ENCODE measurements at places on chromosomes 1 and 21.

- peak; percentile 47 for DNase-seq
Observed at GRCh38 chr1:155091071-155092051, 12.7 kb downstream of the EFNA3 start.

GRCh38 chr1:2330519-2331199, 60.7 kb downstream of the MORN1 start:
- no peak for DNase-seq

- no peak for DNase-seq
Observed at GRCh38 chr1:59408608-59409240, 111.8 kb downstream of the FGGY start.

DNA sequence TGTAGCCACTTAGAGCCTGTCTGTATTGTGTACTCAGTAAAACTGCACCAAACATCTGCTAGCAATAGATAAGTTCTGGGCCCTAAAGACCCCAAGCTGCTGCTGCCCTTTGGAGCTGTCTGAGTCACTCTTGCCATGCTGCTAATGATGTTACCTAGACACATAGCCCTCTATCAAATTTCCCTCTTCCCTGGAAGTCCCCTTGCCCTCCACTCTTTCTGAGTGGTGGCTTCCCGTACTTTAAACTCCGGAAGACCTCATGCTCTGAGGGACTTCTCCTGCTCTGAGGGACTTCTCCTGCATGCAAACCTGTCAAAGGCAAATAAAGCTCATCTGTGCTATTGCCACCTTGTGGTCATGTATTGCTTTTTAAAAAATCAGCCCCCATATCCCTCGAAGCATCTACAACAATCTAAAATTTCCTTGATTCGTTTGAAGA, 34.0 kb downstream of the FH start:
- DNase-seq, result peak; percentile 14

GRCh38 chr1:229845410-229846138, 219.5 kb downstream of the URB2 start:
- no peak for DNase-seq

DNA sequence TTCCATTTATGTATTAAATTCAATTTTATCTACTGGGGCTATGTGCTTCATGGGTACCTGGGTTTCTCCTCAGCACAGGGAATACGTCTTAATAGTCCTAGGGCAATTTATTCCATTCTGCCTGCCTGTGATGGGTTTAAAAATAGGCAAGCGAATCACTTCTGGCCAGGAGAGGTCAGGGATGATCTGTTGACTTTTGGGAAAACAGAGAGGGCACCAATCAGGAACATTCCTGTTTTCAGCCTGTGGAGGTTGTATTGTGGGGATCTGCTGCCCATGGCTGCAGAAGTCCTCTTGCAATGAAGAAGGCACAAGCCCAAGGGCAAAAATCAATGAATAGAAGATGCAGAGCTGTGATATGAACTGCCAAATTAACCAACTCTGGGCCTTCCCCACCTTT, 303.1 kb downstream of the CTH start:
- DNase-seq, result no peak

DNA sequence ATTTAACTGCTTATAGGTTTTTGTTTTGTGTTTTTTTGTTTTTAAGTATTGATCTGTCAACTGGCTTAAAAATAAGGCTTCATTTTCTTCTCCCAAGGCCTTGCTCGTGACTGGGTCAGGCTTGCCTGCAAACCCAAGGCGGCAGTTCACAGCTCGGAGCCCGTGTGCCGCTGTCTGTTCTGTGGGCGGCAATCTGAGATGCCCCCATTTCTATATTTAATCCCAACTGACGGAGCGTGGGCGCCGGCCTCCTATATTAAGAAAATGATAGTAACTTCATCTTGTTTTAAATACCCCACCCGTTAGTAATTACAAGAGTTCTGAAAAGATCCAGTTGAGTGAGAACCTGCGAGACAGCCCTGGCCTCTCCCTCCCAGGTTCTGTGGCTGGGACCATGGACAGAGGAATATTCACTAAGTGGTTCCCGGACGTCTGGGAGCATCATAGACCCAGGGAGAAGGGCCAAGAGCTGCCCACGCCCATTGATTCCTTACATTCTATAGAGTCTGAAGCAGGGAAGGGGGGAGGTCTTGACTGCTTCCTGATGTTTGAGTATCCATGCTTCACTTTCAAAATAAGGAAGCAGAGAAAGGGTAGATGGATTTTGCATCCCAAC, 42.6 kb upstream of the GPR153 start:
- no peak for DNase-seq

- DNase-seq, result no peak
Observed at GRCh38 chr1:116881879-116882520, 27.7 kb upstream of the PTGFRN start.

- peak; percentile 24 for DNase-seq
Observed at GRCh38 chr1:185408700-185409270, 91.7 kb upstream of the IVNS1ABP start.

GRCh38 chr1:202276081-202276715, 65.5 kb downstream of the UBE2T start:
- DNase-seq, result no peak

DNA sequence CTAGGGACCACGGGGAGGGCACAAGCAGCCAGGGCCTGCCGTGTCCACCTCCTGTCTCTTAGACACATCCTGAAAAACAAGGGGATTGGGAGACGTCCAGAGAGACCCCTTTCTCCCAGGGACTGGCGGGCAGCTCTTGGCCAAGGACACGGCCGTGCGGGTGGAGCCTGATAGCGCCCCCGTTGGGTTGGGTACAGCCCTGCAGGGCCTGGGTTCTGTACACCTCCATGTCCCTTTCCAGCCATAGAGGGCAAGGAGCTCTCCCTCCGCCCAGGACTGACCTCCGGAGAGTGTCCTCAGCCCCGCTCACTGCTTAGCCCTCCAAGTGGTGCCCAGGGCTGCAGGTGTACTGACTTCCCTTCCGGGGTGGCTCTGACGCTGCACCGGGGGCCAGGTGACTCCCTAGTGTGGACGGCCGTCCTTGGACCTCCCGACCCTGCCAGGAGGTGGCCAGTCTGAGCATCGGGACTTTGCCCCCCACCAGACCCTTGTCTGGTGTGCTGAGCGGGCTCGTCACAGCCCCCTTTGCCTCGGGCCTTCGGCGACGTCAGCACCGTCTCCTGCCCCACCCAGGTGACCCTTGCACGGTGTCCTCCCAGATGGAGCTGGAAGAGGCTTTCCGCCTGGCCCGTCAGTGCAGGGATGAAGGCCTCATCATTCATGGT, 5.8 kb downstream of the PRKCZ start:
- DNase-seq, result no peak

All from RCC 7860 (cell line).